Peyer's patch (tissue), 4 donors: ENCODE measurements at places on chromosomes 16 and 17.

DNA sequence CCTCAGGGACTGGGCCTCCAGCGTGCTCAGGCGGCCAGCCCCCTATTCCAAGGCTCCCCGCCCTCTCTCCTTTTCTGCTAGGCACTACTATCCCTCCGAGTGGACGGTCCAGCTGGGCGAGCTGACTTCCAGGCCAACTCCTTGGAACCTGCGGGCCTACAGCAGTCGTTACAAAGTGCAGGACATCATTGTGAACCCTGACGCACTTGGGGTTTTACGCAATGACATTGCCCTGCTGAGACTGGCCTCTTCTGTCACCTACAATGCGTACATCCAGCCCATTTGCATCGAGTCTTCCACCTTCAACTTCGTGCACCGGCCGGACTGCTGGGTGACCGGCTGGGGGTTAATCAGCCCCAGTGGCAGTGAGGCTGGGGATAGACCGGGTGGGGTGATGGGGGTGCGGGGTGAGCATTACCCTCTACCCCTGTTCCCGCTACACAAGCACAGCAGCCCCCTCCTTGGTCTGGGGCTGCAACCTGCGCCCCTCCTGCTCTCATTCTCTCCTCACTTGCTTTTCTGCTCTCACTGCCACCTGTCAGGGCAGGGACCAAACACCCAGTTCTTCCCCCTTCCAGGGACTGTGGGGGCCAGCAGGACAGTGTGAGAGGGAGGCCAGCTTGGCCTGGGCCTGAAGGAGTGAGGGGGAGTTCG, 1.1 kb downstream of the PRSS41 start:
- DNase-seq: no peak

DNA sequence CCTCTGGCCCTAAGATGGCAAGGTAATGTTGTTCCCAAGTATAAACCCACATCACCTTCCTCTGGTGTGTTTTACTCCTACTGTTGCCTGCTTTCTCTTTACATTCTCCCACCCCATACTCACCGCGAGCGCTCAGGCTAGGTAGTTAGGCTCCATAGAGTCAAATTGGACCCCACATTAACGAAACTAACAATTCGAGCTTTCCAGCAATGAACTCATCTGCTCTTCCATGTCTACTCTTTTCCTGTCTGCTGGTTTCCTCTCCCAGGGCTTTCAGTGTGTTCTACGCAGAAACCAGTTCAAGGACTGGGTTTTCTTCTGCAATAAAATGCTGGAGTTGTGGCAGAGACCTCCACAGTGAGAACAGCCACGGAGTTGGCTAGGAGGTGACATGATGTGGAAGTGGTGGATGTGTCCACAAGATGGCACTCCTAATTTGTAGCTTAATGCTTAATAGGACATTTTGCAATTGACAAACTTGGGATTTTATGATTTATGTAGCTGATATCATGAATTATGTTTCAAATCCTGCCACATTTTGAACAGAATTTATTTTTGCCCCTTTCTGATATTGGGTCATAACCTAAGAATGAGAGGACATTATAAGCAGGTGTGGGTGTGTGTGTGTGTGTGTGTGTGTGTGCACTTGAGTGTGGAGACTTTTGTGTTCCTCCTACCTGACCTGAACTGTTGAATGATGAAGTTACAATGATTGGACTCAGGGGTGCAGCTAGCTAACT, 2.2 kb upstream of the UQCRC2 start:
- DNase-seq: no peak

- no peak for DNase-seq
Measured at GRCh38 chr16:84026606-84027005, 16.0 kb downstream of the SLC38A8 start.

DNA sequence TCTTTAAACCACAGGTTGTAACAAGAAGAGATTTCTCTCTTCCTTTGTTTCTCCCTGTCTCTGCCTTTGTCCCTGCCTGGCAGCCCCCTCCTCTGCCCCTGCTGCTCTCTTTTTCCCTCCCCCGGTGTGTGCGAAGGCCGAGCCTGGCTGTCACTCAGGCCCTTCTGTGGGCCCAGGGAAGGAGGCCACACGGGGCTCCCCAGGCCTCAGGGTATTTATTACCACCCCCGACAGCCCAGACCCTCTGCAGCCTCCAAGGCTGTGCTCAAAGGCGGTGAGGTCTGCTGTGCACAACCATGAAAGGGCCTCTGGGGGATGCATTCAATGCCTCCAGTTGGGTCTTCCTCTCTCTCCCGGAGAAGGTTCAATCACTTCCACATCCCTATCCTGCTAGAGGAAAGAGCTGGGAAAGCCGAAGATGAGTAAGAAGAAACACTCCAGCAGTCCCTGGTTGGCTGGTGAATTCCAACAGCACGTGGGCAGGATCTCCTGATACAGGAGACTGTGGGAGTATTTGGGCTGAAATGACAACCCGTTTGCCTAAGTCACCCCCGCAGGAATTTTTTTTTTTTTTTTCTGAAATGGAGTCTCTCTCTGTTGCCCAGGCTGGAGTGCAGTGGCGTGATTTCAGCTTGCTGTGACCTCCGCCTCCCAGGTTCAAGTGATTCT, 34.2 kb downstream of the ZNF423 start:
- no peak for DNase-seq

DNA sequence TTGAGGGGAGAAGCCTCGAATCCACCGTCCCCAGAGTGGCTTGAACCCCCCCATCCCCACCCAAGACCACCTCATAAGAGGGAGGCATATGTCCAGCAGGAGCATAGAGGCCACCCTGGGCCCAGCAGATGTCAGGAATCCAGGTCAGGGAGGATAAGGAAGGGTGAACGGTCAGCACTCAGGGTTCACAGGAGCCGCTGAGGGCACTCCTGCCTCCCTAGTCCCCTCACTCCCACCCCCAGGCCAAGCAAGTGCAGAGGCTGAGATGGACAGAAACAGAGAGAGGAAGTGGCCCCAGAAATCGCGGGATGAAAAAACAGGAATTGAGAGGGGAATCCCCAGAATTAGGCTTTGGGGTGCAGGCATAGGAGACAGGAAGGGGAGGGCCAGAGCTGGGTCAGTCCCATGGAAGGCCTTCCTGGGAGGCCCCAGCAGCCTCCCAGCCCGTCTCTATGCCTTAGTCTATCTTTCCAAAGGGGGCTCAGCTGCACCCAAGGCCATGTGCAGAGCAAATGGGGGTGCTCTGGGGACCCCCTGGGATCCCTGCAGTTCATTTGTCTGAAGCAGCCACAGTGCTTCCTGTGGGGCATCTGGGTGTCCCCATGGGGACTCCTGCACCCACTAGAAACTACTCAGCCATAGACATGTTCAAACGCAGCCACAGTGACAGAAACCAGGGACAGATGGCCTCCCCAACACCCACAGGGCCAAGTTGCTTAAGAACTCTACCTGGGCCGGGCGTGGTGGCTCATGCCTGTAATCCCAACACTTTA, 1.7 kb downstream of the CMTM3 start:
- DNase-seq: no peak

- DNase-seq: no peak
Measured at GRCh38 chr17:40832840-40833239, 10.4 kb upstream of the KRT10 start.
